ENCODE measurements at places on chromosomes 7 and 10.
A peak's percentile ranks its signal among the peaks of the same experiment; 100 is the strongest.

GRCh38 chr7:155667241-155667829, 22.9 kb downstream of the RBM33 start:
- DNase-seq, result no peak

DNA sequence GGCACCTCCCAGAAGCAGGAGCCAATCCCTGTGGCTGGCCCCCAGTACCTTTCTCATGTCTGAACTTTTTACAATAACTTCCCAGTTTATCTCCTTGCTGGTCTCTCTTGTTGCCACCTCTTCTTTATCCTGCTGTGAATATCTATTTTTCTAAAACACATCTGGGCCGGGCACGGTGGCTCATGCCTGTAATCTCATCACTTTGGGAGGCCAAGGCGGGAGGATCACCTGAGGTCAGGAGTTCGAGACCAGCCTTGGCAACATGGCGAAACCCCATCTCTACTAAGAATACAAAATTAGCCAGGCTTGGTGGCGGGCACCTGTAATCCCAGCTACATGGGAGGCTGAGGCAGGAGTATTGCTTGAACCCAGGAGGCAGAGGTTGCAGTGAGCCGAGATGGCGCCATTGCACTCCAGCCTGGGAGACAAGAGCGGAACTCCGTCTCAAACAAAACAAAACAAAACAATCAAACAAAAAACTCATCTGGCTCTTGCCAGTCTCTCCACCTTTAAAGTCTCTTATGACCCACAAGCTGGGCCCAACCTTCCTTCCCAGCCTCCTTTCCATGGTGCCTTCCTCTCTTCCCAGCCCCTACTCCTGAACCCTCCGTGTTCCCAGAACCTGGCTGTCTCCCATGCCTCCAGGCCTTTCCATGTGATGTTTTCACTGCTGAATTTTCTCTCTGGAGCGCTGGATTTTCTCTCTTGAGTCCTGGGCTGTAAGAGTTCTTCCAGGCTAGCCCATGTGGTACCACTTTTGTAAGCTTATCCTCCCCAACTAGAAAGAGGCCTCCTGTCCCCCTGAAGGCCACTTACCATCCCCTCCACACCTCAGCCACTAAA, 51.3 kb downstream of the HIP1 start:
- DNase-seq, result no peak

DNA sequence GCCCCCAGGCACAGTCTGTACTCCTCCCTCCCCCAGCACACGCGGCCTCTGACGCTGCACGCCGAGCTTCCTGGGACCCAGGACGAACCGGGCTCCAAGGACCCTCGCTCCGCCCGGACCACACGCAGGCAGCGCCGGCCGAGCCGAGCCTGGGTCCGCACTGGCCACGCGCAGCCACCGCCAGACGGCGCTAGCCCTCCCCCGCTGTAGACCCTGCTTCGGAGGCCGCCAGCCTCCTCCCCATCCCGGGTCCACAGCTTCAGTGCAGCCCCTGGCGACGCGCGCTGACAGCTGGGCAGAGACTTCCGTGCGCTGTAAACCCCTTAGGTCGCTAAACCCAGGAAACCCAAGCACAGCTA, 936 bp upstream of the TCERG1L start:
- DNase-seq, result peak; percentile 87

DNA sequence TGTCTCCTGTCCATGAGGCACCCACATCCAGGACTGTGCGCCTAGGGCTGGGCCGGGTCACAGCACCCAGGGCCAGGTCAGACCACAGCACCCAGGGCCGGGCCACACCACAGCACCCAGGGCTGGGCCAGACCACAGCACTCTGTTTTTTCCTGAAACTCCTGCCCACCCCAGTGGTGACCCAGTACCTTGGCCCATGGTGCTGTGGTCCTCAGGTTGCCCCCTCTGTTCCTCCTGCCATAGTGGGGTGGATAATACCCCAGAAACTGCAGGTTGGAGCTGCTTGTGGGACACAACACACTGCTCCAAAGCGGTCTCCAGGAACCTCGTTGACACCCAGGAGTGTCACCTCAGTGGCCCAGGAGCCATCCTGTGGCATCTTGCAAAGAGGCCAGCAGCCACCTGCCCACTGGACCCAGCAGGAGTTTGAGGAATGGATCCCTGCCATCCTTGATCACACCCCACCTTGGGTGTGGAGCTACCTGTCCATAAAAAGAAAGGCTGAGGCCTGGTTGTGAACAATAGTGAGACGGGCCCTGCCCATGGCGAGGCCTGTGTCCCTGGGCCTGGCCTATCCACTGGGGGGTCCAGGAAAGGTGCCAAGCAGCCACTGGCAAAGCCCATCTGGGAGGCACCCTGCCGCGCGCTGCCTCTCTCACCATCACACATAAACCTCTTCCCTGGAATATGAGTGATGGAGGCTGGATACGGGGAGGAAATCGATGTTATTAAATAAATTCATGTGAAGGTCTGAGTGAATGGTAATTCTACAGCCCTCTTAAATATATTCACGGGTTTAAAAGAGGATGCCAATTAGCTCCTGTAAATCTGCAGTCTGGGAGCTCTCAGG, 89.0 kb downstream of the NKX6-2 start:
- no peak for DNase-seq

DNA sequence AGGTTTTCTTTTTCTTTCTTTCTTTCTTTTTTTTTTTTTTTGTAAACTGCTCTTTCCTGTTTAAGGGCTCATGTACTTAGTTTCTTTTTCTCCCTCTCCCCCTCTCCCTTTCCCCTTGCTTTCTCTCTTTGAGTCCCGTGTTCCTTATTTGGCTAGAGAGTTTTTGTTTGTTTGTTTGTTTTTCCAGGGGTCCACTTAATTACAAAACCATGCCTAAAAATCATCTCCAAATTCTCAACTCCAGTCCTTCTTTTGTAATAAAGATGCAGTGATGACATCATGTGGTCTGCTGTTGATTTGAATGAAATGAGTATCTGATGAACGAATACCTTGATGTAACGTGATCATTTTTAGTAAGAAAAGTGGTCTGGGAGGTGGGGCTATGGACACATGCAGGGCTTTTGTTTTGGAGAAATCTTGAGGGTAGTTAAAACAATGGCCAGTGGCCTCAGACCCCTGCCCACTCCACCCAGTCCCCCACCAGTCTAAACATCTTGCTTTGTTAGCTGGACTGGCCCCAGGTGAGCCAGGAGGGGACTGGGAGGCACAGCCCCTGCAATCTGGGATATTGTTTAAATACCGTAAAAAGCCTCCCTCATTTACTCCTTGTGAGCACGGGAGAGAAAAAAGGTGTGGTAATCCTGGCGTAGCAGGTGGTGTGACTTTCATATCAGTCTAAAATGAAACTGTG, 165.7 kb downstream of the LRMDA start:
- no peak for DNase-seq
